ENCODE measurements at places on chromosomes 16 and 17.

- DNase-seq = no peak
Observed at GRCh38 chr17:29571883-29572681, 3.6 kb downstream of the TP53I13 start.

- no peak for DNase-seq
Observed at GRCh38 chr16:58038219-58038641, 12.7 kb downstream of the MMP15 start.

GRCh38 chr16:19294156-19294649 lies 8.7 kb downstream of the CLEC19A start:
- DNase-seq = no peak

DNA sequence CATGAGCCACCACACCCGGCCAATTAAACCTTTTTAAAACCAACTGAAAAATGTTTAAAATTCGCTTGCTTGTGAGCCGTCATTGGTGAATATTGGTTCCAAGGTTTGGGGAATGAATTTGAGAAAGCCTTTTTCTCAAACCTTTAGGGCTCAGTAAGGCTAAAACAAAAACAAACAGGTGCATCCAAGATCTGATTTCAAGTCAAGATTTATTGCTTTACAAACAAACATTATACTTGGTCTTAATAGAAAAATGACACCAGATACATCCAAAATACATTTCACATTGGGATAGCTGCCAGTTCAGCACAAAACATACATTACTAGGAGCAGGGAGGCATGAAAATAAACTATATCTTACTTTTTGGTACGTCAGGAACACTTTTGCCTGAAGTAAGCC lies 5.4 kb downstream of the C17orf58 start:
- no peak for DNase-seq

DNA sequence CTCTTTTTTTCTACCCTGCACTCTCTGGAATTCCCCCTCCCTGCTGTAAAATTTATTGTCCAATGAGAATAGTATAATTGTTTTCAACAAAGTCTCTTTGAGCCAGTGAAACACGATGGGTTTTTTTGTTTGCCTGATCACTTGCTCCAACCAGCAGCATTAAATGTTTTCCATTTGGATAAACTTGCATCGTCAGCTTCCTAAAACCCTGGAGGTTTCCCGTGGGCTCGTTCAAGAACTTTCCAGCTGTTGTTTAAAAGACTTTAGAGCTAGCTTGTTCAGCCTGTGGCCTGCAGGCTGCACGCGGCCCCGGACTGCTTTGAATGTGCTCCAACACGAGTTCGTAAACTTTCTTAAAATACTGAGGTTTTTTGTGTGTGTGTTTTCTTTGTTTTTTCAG lies 14.9 kb downstream of the NAGPA start:
- no peak for DNase-seq

GRCh38 chr17:76458580-76459490 lies 5.9 kb upstream of the UBE2O start:
- no peak for DNase-seq

DNA sequence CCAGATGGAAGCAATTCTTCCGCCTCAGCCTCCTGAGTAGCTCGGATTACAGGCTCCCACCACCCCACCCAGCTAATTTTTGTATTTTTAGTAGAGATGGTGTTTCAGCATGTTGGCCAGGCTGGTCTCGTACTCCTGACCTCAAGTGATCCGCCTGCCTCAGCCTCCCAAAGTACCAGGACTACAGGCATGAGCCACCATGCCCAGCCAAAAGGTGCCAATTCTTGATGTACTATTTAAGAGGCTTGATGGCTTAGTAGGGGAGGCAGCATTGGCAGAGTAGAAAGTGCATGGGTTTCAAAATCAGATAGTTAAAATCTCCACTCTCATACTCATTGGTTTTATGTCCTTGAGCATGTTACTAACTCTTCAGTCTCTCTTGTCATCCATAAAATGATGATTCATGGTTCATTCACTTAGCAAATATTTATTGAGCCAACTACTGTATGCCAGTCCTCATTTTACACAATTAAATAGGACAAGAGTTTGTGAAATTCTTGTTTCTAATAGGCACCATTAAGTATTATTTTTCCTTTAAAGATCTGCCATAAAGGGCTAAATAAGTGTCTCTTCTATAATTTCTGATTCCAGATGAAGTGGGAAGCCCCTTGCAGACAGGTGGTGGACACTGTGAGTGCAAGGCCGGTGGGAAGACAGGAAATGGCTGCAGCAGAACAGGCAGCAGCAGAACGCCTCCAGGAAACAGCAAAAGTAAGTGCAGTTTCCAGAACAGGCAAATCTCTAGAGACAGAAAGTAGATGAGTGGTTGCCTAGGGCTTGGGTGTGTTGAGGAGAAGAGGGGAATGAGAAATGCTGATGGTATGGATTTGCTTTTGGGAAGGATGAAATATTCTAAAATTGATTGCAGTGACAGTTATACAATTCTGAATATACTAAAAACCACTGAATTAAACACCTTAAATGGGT lies 8.2 kb upstream of the RPL27 start:
- no peak for DNase-seq

DNA sequence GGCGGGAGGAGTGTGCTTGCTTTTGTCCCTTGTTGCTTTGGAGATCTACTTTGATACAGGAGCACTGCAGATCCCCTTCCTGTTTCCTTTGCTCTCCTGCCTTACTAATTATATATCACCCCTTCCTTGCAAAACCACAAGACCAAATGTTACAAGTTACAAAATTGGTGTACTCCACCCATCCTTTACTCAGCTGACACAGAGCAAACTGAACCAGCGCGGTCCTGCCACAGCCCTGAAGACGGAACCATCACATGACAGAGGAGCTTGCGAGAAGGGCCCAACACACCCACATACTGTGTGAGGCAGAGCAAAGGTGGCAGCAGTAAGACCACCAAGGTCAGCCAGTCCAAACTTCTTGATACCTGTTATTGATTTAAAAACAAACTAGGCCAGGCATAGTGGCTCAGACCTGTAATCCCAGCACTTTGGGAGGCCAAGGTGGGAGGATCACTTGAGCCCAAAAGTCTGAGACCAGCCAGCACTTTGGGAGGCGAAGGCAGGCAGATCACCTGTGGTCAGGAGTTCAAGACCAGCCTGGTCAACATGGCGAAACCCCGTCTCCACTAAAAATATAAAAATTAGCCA lies 33.2 kb downstream of the CYTH1 start:
- peak; percentile 77 for DNase-seq

- DNase-seq = no peak
Observed at GRCh38 chr16:8943966-8944759, 19.5 kb downstream of the USP7 start.

DNA sequence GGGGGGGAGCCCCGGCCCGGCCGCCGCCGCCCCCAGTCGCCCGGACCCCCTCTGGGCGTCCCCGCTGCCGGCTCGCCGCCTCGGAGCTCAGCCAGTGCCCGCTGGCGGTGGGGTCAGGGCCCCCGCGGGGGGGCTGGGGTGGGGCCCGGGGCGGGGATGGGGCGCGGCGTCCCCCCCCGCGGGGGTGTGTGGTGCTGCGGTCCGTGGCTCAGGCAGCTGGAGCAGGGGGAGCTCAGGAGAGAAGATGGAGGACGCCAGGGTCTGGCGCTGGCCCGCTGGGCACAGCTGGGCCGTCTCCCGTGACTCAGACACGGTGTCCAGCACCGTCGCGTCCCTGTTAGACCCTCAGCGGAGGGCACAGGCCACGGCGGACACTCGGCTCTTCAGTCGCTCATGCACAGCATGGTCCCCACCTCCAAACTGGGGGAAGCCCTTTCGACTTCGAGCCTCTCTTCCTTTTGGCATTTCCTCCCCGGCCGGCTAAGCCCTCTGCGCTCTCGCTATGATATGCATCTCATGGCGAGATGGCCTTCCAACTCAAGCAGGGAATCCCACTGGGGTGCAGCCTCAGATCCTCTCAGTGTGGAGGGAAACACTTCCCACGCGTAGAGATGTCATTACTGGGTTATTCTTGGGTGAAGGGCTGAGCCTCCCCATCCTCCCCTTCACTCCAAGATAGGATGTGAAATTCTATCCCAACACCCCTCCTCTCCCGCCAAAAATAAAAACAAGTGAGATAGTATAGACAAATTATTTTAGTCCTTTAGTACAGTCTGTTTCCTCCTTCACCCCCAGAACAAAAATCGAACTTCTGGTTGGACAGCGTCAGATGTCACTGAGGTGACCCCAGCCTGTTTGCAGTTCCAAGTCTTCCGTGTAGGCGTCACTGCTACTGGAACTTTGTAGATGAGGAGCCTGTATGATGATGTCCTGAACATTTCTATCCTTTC lies 522 bp upstream of the VEZF1 start:
- no peak for DNase-seq

DNA sequence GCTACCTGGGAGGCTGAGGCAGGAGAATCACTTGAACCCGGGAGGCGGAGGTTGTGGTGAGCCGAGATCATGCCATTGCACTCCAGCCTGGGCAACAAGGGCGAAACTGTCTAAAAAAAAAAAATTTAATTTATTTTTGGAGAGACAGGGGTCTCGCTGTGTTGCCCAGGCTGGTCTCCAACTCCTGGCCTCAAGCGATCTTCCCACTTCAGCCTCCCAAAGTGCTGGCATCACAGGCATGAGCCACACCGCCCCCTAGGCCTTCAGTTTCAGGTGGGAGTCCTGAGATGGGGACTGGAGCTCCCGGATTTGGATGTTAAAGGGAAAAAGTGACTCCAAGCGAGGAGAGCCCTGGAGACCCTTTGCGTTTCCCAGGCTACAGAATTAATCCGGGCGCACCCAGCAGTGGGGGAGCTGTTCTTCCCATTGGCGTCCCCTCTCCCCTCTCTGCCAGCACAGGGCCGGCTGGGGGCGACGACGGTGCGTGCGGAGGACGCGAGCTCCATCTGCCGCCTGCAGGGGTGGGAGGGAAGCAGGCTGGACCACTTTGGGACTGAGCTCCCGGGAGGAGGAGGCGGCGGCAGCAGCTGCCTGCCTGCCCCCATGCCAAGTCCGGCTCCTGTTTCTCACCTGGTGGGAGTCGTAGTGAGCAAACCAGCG lies 49.3 kb upstream of the USP7 start:
- DNase-seq = no peak

DNA sequence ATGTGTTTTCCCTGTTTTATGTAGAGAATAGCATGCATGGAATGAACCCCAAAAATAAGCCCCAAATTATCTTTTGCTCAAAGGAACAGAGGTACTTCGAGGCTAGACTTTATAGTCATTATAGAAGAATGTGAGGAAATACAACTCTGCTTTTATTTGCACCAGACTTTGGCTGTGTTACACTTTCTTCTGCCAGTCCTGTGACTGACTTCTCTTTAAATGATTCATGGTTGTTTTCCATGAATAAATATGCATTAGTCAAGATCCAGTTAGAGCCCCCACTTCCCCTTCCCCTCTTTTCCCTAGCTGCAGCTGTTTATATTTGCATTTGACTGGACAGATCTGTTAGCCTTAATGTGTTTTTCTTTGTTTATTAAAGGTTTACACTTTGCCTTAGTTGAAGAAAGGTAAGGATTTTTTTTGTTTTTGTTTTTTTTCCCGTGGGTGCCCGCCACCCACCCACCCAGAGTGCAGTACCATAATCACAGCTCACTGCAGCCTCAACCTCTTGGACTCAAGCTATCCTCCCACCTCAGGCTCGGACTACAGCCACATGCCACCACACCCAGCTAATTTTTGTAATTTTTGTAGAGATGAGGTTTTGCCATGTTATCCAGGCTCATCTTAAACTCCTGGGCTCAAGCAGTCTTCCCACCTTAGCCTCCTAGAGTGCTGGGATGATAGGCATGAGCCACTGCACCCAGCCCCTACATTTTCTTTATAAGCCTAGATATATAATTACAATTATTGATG lies 152.6 kb downstream of the CYB561 start:
- DNase-seq = no peak

GRCh38 chr16:77308163-77308561 lies 109.0 kb downstream of the SYCE1L start:
- no peak for DNase-seq

DNA sequence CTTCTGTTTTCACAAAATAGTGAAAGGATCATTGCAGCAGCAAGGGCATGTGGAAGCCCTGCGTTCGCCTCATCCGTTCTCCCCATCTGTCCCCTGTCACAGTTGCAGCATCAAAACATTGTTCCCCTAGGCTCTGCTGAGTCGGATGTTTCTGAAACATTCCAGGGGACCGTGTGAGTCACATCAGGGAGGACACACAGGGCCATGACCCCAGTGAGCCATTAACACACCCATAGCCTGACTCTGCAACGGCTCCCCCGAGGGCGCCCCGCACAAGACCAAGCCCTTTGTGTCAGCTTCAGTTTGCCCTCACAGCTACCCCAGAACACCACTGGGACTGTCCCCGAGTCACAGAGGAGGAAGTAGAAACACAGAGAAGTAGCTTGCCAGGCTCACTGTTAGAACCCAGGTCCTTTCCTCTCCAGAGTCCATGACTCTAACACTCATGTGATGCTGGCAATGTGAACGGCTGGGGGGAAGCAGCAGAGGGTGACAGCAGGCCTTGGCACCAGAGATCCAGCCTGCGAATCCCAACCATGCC lies 63.3 kb upstream of the HSBP1 start:
- no peak for DNase-seq

DNA sequence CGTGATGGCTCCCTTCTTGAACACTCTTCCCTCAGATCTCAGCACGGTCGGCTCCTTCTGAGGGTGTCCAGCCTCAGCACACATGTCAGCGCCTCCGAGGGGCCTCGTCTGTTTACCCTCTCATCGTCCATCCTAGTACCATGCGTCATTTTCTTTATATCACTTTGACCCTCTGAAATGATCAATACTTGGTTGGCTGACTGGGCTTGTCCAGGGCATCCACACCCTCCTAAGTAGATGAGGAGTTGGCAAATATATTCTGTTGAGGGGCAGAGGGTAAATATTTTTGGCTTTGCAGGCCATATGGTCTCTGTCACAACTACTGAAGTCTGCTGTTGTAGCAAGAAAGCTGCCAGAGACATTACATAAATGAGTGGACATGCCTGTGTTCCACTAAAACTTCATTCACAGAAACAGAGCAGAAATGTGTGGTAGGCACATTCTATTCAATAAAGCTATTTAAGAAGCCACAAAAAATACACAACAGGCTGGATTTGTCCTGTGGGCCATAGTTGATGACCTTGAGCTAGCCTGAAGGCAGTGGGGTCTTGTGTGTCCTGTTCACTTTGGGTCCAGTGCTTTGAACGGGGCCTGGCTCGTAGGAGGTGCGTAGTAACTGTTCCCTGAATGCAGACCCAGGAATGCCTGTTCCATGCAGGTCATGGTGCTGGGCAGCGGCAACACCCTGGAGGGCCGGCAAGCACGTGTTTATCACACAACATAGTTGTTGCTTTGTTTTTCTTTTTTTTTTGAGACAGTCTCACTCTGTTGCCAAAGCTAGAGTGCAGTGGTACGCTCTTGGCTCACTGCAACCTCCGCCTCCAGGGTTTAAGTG lies 185.8 kb downstream of the SNX29 start:
- DNase-seq = no peak

DNA sequence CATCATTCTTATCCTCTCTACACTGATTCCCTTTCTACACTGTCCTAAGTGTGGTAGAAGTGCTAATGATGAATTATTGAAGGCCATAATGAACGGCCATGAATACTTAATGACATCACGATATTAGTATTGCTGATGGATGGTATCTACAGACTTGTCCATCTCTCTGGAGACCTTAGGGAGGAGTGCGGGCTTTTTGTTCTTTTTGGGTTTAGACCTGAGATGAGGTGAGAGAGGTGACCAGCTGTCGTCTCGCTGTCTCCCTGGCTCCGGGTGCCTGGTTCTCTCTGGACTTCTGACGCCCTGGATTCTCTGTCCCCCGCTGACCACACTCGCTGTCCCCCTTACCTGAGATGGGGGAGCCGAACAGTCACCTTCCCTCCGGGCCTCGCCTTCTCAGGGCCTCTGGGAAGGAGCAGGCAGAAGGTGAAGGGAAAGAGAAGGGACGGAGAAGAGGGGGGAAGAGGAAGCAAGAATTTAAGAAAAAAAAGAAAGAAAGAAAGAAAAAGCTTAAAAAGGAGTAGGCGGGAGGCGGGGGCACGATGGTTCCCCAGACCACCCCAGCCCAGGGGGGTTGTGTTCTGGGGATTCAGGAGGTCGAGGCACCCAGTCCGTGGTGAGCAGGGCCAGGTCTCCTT lies 17.1 kb downstream of the SGCA start:
- DNase-seq = no peak

Measured in T-helper 22 cell (primary cell).